ENCODE measurements at places on chromosomes 12 and 14.
A peak's percentile ranks its signal among the peaks of the same experiment; 100 is the strongest.

DNA sequence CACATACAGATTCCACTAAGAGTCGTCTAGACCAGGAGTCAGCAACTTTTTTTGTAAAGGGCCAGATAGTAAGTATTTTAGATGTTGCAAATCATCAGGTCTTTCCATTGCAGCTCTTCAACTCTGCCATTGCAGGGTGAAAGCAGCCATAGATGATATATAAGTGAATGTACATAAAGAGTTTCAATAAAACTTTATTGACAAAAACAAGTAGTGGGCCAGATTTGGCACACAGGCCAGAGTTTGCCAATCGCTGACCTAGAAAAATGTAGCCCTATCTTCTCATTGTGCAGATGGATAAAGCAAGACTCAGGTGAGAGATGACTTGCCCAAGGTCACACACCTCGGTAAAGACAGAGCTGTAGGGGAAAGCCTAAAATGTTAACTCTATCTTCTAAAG is 474.7 kb downstream of the MED13L start:
- no peak for DNase-seq

- no peak for DNase-seq
Observed at GRCh38 chr12:99231031-99231430, 416.5 kb upstream of the GARIN6 start.

GRCh38 chr12:56161690-56162351 is 3.7 kb downstream of the MYL6 start:
- DNase-seq: no peak

GRCh38 chr12:60075091-60075490 is 479.3 kb downstream of the SLC16A7 start:
- DNase-seq: no peak

DNA sequence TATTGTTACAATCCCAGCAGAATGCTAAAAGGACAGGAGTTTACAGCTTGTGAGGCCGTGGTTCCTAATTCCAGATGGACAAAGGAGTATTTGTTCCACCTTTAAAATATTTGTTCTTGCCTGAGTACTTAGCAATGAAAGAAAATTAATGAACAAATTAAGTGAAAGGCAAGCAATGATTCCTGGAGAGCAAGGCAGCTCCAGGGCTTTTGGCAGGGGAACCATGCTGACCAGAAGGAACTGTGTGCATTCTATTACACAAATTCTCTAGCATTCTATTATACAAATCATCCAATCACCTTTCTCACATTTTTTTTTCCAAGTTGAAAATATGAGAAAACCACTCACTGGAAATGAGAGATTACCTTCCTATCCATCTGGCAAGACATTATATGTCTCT is 1.8 kb upstream of the BMAL2 start:
- DNase-seq: no peak

- DNase-seq: peak; percentile 63
Observed at GRCh38 chr14:64707661-64708060, 3.4 kb downstream of the PLEKHG3 start.

- no peak for DNase-seq
Observed at GRCh38 chr14:70904373-70904772, 2.9 kb upstream of the PCNX1 start.

GRCh38 chr14:63833728-63834127 is 19.1 kb upstream of the SYNE2 start:
- DNase-seq: no peak

Data from fibroblast of skin of left biceps (primary cell).